ENCODE measurements at places on chromosomes 1 and 21. TPM values are rescaled to one million over a fixed set of nuclear protein-coding genes. Genes with fewer than 3 reads are reported as not detected.

The FGR gene
- 0.41 TPM for total RNA-seq

The TMEM81 gene
- 3.3 TPM for total RNA-seq

The TEX38 gene
- not detected for total RNA-seq

The CCDC17 gene
- total RNA-seq, result 0.41 TPM

The KCNT2 gene
- total RNA-seq, result 28.1 TPM

The PROX1 gene
- 6.5 TPM for total RNA-seq

The S100A8 gene
- total RNA-seq, result 7.3 TPM

The EDARADD gene
- total RNA-seq, result 3.7 TPM

The CAPN9 gene
- total RNA-seq, result under 0.01 TPM

The S100A2 gene
- not detected for total RNA-seq

The KLF17 gene
- under 0.01 TPM for total RNA-seq

DNA sequence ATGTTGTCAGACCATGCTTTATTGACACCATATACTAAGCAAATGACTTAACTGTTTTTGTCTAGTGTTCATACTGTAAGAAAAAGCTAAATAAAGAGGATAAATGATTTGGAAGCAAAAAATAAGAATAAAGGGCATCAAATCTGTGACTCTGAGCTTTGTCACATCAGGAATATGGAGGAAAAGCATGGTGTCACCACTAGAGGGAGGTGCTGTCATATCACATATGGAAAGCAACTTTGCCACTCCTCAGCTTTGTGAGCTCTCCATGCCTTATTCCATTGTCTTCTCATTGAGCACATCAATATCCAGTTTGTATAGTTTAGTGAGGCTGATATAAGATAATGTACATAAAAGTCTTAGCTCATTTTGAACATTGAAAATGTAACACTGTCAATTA is 20.8 kb upstream of the GBP1 start:
- DNase-seq, result peak; percentile 16

GRCh38 chr1:225653463-225654276 is 747 bp upstream of the ENAH start:
- DNase-seq, result peak; percentile 47

DNA sequence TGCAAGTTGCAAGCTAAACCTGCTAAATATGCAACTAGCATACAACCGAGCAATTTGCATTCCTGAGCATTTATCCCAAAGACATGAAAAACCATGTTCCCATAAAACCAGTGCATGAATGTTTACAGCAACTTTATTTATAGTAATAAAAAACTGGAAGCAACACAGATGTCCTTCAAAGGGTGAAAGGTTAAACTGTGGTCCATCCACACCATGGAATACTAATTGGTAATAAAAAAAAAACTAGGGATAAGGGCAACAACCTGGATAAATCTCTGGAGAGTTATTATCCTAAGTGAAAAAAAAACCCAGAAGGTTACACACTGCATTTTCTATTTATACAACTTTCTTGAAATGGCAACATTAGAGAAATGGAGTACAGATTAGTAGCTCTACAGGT is 474.1 kb downstream of the SMYD3 start:
- no peak for DNase-seq

- no peak for DNase-seq
Measured at GRCh38 chr1:218431476-218431875, 86.3 kb downstream of the TGFB2 start.

GRCh38 chr1:214213136-214213535 is 67.8 kb upstream of the SMYD2 start:
- DNase-seq, result no peak

- DNase-seq, result no peak
Measured at GRCh38 chr1:217052626-217053025, 329.4 kb upstream of the ESRRG start.

DNA sequence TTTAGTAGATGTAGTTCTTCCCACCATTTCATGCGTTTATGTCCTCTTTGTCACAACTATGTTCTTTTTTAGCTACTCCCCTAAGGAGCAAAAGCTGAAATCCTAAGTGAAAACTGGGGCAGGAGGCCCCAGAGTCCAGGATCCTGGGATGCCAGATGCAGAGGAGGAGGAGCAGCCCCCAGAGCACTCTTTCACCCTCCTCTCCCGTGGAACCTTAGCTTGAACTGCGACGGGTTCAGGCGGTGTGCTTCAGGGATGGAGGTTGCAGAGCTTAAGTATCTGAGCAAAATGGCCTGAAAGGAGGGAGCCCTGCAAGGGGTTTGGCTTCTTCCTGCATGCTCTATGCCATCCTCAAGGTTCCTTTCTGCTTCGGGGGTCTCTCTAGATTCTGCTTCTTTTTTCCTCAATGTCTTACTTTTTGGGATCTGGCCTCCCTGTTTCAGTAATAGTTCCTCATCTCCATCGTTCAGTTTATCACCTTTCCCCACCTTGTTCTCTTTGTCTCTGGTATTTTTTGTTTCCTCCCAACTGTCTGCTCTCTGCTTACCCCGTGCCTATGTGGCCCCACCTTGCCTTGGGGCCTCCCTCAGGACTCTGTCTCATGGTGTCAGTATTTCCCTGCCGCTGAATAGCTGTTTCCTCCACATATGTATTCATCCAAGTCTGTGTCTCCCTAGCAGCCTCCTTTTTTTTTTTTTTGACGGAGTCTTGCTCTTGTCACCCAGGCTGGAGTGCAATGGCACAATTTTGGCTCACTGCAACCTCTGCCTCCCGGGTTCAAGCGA is 2.7 kb upstream of the NHLH1 start:
- DNase-seq, result no peak

GRCh38 chr1:24393892-24394291 is 19.7 kb downstream of the STPG1 start:
- DNase-seq, result no peak

GRCh38 chr1:7289694-7290093 is 481.4 kb upstream of the VAMP3 start:
- no peak for DNase-seq

DNA sequence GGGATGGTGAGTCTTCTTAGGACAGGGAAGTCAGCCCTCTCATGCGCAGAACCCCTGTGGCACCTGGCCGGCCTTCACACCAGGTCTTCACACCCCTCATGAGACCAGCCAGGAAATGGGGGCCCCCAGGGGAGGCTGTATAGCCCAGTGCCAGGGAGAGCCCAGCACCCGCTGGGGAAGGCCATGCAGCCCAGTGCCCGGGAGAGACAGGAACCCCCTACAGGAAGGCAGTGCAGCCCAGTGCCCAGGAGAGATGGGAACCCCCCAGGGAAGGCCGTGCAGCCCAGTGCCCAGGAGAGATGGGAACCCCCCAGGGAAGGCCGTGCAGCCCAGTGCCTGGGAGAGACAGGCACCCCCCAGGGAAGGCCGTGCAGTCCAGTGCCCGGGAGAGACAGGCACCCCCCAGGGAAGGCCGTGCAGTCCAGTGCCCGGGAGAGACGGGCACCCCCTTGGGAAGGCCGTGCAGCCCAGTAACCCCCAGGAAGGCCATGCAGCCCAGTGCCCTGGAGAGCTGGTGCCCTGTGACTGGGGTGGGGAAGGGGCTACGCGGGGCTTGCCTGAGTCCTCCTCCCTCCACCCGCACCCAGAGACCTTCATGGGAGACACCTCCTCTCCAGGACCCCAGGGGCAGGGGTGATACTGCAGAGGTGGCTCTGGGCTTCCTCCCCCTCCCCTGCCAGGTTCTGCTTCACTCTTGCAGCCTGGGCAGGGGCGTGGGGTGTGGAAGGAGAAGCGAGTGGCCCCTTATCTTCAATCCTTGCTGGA is 110.5 kb upstream of the COL6A1 start:
- no peak for DNase-seq

DNA sequence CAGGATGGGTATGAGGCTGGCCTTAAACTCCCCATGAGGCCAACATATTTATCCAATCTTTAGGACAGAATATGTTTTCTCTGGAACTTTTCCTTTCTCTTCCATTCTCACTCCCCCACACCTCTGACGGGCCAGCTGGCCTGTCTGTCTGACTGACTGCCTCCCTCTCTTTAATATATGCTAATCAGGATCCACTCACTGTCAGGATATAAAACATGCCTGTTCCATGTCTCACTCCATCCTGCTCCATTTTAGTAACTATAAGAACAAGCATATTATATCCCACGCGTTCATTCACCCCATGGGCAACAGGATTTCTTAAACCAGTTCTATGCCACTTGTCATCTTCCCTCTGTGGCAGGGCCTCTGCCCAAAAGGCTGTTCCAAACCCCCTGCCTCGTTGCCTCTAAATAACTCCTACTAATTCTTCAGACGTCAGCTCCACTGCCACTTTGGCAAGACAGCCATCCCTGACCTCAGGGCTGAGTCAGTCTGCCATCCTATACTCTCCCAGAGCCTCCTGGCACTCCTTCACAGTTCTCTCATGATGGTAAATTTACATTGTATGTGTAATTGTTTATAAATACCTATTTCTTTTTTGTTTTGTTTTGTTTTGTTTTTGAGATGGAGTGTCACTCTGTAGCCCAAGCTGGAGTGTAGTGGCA is 84.3 kb upstream of the SPATA6 start:
- no peak for DNase-seq

- no peak for DNase-seq
Measured at GRCh38 chr21:42474043-42474831, 21.8 kb downstream of the RSPH1 start.

DNA sequence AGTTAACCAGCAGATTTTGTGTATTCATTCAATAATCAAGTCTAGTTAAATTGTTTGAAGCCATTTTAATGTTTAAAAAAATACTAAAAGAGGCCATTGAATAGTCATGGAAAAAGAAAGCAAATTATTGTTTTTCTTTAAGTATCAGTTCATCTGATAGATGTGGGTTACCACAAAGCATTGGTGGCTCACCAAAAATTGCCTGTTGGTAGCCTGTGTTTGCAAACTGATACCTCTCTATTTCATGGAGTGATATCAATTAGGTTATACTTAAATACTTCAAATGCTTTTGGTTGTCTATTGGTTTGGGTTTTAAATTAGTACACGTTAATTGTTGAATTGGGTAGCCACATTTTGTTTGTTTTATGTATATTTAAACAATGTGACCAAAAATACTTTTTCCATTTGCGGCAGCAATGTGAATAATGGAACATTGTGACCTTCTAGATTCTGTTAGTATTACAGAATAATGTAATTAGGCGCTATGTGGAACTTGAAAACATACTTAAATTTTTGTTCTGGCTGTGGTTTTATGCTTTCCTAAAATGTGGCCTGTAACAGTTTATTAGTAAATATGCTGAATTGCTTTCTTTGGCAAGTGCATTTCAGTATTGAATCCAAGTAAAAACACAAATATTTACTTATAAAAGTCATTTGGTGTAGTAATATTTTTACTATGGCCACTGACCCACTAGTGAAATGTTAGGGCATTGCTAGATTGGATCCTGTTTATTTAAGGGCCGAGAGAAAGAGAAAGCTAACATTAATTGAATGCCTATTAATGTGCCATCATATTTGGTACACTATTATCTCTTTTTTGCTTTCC is 37.1 kb upstream of the NBL1 start:
- DNase-seq, result no peak

- no peak for DNase-seq
Measured at GRCh38 chr1:156750191-156750672, 1.2 kb downstream of the HDGF start.

GRCh38 chr1:39142401-39143060 is 62.0 kb upstream of the MACF1 start:
- no peak for DNase-seq

DNA sequence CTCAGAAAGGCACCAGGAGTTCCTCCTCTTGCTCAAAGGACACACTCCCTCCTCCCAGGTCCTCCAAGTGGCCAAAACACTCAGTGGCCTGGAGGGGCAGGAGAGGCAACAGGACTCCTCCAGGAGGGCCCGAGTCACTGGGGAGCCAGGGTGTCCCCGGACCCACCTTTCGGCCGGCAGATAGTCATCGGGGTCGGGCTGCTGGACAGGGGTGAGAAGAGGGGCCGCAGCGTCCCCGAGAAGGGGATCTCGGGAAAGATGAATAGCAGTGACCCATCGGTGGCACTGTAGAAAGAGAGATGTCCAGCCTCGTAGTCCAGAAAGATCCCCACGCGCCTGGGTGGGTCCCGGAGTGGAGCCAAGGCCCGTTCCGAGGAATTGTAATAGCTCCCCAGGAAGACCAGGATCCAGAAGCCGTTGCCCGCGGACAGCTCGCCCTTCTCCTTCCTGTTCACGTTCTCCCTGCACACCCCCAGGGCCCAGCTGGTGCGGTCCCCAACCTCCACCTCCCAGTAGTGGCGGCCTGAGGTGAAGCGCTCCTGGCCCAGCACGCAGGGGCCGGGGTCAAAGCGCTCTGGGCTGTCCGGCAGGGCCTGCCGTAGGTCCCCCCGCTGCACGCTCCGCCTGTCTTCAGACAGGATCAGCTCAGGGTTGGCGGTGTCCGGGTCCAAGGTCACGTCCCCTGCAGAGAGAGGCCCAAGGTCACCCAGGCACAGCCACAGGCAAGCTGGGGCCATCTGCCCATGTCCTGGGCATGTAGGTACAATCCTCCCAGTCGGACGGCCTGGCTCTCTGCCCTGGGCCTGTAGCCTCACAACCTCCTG is 11.9 kb downstream of the TRIM11 start:
- DNase-seq, result no peak

DNA sequence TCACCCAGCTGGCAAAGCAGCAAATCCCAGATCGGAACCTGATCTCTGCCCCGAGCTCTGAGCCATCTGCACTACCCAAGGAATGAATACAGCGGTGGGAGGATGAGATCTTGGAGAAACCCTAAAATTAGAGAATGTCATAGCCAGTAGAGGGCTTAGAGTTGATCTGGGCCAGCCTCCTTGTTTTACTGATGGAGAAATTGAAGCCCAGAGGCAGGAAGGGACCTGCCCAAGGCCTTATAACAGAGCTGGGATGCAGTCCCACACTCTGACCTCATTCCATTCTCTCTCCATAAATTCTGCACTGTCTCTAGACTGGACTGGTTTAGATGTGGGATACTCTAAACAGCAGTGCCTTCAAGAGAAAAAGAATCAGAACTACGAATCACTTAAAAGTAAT is 4.8 kb upstream of the SFN start:
- DNase-seq, result no peak

GRCh38 chr1:209723756-209724693 is 19.4 kb downstream of the HSD11B1 start:
- no peak for DNase-seq

- DNase-seq, result no peak
Measured at GRCh38 chr1:239268941-239269340, 117.4 kb upstream of the CHRM3 start.

DNA sequence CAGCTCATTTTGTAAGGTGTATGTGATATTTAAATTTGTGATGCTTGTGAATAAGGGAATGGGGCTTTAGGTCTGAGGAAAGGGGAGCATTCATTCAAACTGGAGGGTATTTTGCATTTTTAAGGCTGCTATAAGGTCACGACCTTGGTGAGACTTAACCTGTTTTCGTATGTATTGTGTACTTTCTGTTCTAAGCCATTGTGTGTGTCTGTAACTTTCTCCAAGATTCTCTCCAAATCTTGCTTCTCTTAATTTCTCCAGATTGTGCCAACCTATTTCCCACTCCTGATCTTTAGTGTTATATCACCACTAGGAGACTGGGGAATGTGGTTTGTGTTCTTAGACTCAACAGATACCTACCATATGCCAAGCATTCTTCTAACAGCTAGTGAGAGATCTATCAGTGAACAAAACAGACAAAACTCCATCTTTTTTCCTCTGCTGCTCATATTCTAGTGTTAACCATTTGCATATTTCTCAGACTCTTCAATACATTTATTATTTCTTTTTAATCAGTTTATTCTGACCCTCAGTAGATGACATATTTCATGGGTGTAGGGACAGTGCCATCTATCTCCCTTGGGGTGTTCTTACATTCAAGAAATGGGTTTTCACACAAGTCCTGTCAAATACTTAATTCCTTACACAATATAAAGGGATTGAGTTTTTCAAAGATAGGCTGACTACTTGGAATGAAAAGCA is 27.5 kb downstream of the ATP1B1 start:
- DNase-seq, result no peak

GRCh38 chr1:232108598-232108997 is 482.0 kb downstream of the DISC1 start:
- no peak for DNase-seq

Measured in frontal cortex (tissue), 4 donors.